ENCODE measurements at places on chromosomes 12 and 14.

DNA sequence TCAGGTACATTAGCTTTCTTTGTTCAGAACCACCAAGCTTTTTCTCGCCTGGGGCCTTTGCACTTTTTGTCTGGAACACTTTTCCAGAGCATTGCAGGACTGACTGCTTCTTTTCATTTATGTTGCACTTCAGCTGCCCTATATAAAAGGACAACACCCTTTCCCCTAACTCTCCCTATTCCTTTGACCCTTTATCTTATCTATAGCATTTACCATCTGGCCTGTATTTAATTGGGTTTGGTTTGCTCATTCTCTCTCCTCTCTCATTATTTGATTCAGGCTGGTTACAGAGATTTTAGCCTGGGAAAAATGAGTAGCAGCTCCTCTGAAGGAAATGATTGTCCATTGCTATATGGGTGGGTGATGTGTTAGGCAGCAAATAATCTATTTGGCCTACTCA lies 165.4 kb downstream of the KICS2 start:
- no peak for DNase-seq

DNA sequence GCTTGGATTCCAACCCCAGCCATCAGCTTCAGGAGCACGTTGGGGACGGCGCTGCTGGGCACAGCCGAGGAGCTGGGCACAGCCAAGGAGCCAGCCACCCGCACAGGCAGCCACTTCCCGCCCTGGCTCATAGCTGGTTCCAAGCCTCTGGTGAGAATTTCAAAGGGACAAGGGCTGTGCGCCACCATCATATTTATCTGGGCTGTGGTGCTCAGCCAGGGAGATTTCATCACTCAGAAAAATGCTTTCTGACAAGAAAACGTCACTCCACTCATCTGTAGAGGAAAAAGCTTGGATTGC lies 66.4 kb downstream of the GALNT9 start:
- no peak for DNase-seq

DNA sequence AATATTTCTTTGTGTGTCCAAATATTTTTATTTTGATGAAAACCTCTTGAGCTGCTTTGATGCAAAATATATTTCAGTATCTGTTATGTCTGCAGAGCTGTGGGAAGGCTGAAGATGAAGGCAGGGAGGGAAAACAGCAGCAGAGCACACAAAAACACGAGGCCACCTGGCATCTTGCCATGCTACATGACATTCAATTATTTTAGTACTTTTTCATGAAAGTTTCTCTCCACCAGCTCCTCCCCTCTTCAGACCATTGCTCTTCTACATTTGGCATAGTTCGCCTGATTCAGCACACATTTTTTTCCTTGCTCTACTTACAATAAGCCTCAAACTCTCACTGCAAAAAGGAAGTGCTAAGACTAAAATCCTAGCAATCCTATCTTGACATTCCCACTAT lies 4.6 kb upstream of the ALX1 start:
- peak; percentile 54 for DNase-seq

GRCh38 chr12:50051101-50051806 lies 6.1 kb upstream of the ASIC1 start:
- DNase-seq: no peak

DNA sequence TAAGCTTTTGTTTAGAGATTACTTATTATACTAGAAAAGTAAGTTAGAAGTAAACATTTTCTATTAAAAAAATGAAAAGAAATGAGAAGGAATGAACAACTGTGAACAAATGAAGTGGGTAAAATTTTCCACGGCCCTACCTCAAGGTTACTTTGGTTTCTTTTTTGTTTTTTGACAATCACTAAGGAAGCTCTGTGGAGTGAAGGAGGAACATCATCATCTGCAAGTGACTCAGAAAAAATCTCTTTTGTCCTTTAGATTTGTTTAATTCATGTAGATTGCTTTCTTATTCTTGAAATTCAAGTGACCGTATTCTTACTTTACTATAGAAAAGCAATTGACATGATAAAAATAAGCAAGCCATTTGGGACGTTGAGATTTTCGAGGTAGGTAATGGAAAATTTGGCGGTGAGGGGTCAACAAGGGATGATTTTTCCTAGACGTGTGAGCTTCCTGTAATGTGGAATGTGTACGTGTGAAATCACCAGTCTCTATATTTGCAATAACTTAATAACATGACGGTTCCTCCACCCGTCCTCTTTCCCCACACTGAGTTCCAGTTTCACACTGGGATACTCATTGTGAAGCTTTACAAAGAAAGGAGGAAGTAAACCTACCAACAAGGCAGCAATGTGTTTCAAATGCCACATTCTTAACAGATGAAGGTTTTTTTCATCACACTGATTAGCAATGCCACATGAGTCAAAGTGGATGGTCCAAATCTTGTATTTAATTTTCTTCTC lies 62.3 kb upstream of the EGLN3 start:
- no peak for DNase-seq

DNA sequence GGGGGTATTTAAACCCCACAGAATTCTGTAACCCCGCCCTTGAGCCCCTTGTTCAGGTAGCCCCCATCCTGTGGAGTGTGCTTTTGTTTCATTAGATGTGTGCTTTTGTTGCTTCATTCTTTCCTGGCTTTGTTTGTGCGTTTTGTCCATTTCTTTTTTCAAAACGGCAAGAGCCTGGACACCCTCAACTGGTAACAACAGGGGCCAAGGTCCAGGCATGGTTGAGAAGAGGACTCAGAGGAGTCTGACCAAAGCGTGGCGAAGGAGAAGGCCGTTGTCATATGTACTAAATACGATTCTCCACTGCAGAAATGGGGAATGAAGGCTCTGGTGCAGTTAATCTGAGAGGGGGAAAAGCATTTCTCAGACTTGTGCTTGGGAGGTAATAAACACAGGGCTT lies 46.0 kb upstream of the GNPNAT1 start:
- no peak for DNase-seq

DNA sequence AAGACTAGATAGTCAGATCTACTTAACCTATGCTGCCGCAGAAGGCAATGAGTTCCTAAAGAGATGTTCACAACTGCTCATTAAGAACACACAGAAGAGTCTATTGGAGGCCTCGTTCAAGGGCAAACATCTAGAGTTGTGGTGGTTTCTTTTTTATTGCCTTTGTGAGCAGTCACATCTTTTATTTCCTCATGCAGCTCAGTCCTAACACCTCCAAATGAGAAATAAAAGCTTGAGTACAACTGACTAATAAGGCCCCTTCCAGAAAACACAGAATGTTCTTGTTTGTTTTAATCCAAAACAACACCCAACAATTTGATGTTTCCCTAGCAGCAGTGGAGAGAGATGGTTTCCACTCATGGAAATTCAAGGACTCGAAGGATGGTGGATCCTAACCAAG lies 123.5 kb upstream of the NOS1 start:
- no peak for DNase-seq

GRCh38 chr12:3951380-3952135 lies 78.4 kb upstream of the PARP11 start:
- DNase-seq: no peak

- DNase-seq: no peak
Observed at GRCh38 chr12:1643043-1643442, 14.0 kb downstream of the WNT5B start.

DNA sequence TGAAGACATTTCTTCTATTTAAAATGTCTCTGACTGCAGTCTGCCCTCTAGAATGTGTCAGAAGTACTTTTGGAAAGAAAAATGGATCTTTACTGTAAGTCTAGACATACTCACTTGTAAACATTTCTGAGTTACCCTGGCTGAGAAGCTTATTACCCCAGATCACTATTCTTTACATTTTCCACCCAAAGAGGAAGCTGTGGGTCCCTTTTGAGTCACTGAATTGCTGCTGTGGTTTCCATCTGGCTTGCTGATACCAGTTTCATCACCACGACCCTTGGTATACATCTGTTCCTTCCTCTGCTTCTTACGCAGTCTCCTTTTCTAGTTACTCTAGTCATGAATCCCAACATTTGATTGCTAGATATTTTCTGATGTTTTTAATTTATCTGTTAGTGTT lies 20.2 kb upstream of the CLEC4D start:
- DNase-seq: no peak

DNA sequence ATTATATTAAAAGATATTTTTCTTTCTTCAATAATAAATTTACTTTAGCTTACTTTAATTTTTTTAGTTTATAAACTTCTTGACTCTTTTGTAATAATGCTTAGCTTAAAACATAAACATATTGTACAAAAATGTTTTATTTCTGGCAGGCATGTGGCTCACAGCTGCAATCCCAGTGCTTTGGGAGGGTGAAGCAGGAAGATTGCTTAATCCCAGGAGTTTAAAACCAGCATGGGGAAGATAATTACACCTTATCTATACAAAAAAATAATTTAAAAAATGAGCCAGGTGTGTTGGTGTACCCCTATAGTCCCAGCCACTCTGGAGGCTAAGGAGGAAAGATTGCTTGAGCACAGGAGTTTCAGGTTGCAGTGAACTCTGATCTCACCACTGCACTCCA lies 120.7 kb downstream of the GPHN start:
- DNase-seq: no peak

DNA sequence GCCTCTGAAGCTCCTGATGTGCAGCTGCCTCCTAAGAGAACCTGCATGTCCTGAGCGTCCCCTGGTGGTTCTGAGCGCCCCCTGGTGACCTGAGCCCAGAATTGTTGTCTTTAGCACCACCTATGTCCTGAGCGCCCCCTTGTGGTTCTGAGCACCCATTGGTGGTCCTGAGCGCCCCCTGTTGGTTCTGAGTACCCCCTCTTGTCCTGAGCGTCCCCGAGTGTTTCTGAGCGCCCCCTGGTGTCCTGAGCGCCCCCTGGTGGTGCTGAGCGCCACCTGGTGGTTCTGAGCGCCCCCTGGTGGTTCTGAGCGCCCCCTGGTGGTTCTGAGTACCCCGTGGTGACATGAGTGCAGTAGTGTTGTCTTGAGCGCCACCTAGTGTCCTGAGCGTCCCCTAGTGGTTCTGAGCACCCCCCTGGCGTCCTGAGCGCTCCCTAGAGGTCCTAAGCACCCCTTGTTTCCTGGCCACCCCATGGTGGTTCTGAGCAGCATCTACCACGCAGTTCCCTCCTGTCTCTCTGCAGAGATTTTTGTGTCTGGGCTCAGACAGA lies 782.5 kb downstream of the TMEM121 start:
- no peak for DNase-seq

GRCh38 chr12:94206886-94207285 lies 58.5 kb downstream of the PLXNC1 start:
- no peak for DNase-seq

- DNase-seq: no peak
Observed at GRCh38 chr12:67073336-67073735, 195.8 kb upstream of the CAND1 start.

GRCh38 chr14:90194706-90195105 lies 61.6 kb upstream of the PSMC1 start:
- no peak for DNase-seq

- no peak for DNase-seq
Observed at GRCh38 chr12:51156245-51156765, 16.6 kb downstream of the TFCP2 start.

DNA sequence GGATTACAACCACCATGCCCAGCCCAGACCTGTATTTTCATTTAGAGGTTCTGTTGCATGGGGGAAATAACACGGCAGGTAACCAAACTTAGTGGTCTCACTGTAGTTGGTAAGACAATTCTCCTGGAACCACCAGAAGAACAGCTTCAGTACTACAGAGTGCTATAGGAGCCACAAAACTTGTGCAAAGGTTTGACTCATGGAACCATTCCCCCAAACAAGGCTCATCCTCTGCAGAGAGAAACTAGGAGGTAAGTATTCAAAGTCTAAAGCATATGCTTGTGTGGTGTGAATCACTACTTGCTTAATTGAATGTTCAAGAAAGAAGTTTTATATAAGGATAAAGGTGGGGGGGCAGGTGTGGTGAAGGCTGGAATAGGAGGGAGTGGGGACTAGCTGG lies 58.7 kb downstream of the GNS start:
- no peak for DNase-seq

GRCh38 chr12:49557917-49558215 lies 10.1 kb downstream of the MCRS1 start:
- DNase-seq: no peak

- DNase-seq: no peak
Observed at GRCh38 chr14:49615776-49616175, 4.7 kb downstream of the RPL36AL start.

GRCh38 chr14:33356181-33356580 lies 417.5 kb downstream of the NPAS3 start:
- DNase-seq: no peak

DNA sequence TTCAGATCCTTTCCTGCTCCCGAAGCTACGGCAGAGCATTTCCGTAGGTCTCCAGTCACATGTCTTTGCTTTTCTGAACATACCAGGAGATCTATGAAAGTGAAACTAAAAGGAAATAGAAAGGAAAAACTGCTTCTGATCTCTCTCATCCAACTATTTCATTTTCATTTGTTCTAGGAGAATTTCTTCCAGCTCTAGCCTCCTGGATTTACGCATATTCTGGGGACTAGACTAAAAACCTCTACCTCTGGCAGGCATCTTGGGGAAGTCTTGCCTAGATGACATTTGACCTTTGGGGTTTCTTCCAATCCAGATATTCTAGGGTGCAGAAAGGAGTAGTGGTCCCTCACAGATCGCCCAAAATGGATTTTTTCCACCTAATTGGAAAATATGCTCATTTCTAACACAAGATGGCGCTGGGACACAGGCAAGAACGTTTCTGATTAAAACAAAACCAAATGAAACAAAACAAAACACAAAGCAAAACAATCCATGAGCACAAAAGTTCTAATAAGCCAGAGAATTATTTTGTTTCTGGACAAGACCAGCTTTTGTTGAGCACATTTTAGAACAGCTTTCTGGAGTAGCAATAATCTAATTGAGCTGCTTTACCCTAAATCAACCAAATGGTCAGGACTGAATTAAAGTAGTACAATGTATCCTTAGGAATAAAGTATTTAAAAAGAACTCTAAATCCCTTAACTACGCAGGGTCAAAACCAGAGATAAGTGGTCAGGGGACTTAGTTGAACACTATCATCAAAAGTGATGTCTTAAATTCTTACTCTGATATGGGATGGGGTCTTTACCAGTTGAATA lies 12.3 kb upstream of the PARP11 start:
- DNase-seq: peak; percentile 43

Data from NCI-H446 (cell line).